ENCODE measurements at places on chromosomes 1 and 21.
A peak's percentile ranks its signal among the peaks of the same experiment; 100 is the strongest.

DNA sequence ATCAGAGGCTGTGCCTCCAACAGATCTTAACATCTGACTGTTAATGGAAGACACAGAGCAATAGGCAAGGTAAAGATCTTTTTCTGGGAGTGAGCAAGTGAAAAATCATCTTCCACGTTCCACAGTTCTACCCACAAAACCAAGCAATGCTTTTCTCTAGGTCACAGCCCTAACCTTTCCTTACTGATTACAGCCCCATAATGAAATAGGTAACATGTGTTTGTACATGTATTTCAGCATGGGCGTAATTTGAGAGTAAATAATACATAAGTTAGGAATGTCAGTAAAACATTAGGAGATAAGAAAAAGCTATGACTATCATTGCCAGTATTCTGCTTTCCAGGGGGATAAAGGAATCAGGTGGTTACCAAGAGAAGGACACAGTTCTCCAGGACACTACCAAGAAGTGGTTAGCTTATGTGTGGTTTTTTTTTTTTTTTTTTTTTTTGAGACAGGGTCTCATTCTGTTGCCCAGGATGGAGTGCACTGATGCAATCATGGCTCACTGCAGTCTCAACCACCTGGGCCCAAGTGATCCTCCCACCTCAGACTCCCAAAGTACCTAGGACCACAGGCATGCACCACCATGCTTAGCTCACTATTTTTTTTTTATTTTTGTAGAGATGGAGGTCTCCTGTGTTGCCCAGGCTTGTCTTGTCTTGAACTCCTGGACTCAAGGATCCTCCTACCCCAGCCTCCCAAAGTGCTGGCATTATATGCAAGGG, 72.0 kb downstream of the DAP3 start:
- DNase-seq = no peak

- no peak for DNase-seq
Observed at GRCh38 chr1:209356976-209357377, 226.5 kb upstream of the CAMK1G start.

DNA sequence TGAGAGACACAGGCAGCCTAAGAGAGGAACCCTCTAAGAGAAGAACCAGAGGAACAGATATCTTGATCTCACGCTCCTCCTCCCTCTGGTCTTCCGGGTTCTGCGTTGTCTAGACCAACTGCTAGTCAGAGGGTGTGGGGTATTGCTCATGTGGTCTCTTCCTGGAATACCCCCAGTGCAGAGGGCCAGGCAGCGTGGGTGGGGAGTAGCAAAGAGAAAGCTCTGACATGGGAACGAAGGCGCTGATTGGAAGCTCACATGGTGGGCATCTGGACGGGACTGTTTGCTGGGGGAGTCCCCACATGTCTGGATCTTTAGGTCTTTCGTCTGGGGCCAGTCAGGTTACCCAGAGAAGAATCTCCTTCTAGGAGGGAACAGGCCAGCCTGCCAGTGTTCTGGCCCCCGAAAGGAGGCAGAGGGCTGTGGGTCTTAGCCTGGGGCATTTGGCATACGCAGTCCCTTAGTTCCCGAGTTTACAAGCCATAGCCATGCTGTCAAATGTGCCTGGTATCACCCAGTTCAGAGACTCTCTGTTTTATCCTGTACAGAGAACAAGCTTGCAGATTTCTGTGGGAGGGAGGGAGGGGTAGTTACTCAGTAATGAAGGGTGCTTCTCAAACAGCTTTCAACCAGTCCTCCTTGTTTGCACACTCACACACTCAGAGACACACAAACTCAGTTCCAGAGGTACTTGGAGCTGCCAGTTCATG, 18.3 kb upstream of the IL6R start:
- no peak for DNase-seq

DNA sequence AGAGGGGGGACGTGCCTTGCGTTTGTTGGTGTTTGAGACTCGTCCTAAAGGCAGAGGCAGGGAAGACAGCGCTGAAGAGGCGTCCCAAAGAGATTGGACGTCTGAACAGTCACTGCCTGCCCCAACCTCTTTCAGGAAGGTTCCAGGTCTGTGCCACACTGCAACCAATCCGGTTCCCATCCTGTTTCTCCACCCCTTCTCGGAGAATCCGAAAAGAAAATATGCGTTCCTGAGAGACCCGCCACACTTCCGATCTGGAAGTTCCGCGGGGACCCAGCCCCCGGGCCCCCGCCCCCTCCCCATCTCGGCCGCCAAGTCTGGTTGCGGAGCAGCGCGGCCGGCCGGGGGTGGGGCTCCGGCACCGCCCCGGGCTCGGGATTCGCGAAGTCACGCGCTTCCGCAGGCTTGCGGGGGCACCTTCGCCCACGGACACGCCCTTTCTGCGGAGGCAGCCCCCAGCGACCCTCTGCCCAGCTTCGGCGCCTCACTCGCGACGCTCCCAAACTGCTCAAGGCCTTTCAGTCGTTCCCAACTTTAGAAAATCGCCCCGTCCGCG, 124.5 kb upstream of the DPYD start:
- DNase-seq = peak; percentile 72

GRCh38 chr1:155307247-155307740, 1.4 kb upstream of the FDPS start:
- DNase-seq = peak; percentile 73

DNA sequence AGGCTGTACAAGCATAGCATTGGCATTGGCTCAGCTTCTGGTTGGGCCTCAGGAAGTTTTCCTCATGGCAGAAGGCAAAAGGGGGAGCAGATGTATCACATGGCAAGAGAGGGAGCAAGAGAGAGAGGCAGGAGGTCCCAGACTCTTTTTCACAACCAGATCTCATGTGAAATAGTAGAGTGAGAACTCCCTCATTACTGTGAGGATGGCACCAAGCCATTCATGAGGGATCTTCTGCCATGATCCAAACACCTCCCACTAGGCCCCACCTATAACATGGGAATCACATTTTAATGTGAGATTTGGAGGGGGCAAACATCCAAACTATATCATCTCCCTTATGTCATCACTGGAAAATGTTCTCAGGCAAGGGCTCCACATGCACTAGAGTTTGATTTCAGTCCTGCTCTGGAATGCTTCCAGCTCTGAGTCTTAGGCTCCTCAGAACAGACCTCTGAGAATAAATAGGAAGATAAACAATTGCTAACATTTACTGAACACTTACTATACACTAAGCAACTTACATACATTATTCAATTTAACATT, 39.4 kb upstream of the VTCN1 start:
- peak; percentile 9 for DNase-seq

DNA sequence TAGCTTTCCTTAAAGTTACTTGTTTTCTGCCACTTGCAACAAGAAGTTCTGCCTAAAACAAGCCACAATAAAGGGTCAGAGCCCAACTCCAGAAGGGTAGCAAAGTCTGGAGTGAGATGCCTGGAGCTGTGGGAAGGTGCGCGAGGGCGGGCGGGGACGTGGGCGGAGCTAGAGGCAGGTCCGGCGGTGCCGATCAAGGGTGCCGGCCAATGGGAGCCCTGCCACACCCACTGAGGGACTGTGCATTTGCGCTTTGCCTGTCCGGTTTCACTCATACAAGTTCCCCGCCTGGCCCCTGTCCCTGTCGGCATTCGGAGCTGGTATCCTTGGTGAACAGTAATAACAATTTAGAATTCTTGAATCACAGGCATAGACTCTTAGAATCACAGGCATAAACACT, 732.4 kb downstream of the MATN1 start:
- DNase-seq = no peak

GRCh38 chr1:8517661-8518489, 200.0 kb downstream of the SLC45A1 start:
- no peak for DNase-seq

DNA sequence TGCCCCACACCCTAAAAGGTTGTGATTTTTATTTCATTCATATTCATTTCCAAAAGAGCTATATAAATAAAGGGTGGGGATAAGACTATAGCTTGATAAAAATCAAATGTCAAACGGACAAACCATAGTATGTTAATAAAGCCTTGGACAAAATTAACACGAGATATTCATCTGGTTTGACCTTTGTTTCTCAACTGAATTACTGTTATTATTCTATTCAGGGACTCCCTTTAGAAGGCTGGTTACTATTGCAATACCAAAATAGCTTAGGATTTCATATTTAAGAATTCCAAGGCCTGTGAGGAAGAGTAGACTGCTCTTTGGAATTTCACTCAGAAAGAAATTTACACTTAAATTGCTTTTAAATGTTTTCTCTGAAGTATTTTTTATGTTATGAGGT, 10.2 kb upstream of the PALMD start:
- DNase-seq = no peak

GRCh38 chr1:82064691-82065090, 264.0 kb downstream of the ADGRL2 start:
- DNase-seq = peak; percentile 10

- DNase-seq = peak; percentile 30
Observed at GRCh38 chr1:173009597-173009996, 41.1 kb downstream of the TNFSF18 start.

GRCh38 chr1:181635110-181635509, 151.8 kb downstream of the CACNA1E start:
- DNase-seq = no peak

- DNase-seq = peak; percentile 3
Observed at GRCh38 chr1:57848406-57848805, 424.5 kb upstream of the DAB1 start.

Measured in fibroblast of the aortic adventitia (primary cell).